Left ventricle myocardium inferior (tissue), 1 donor: ENCODE measurements at places on chromosomes 2 and 18.
A peak's percentile ranks its signal among the peaks of the same experiment; 100 is the strongest.

DNA sequence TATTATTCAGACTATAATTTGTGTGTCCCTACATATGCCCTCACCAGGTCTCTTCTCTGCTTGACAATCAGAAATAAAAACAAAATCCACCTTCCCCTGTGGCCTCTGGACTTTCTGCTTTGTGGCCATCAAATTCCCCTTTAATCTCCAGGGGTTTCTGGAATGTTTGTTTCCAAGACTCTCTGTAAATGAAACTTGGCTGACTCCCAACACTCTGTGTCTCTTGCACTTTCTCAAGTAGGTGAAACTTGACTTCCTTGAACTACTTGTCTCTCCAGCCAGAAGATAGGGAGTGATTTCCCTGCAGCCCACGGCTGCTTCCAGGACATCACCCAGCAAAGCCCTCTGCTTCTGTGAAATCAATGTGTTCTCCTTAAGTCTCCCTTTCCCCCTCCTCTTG lies 54.1 kb upstream of the AQP4 start:
- H3K27ac ChIP-seq = no peak overlapping the region
- peaks cover 15% of the 10 kb centered on the region for H3K4me1 ChIP-seq
- DNase-seq = no peak
- H3K4me3 ChIP-seq = no peak overlapping the region
- H3K27me3 ChIP-seq = no peaks in the 10 kb centered on the region
- no peaks in the 10 kb centered on the region for H3K36me3 ChIP-seq

DNA sequence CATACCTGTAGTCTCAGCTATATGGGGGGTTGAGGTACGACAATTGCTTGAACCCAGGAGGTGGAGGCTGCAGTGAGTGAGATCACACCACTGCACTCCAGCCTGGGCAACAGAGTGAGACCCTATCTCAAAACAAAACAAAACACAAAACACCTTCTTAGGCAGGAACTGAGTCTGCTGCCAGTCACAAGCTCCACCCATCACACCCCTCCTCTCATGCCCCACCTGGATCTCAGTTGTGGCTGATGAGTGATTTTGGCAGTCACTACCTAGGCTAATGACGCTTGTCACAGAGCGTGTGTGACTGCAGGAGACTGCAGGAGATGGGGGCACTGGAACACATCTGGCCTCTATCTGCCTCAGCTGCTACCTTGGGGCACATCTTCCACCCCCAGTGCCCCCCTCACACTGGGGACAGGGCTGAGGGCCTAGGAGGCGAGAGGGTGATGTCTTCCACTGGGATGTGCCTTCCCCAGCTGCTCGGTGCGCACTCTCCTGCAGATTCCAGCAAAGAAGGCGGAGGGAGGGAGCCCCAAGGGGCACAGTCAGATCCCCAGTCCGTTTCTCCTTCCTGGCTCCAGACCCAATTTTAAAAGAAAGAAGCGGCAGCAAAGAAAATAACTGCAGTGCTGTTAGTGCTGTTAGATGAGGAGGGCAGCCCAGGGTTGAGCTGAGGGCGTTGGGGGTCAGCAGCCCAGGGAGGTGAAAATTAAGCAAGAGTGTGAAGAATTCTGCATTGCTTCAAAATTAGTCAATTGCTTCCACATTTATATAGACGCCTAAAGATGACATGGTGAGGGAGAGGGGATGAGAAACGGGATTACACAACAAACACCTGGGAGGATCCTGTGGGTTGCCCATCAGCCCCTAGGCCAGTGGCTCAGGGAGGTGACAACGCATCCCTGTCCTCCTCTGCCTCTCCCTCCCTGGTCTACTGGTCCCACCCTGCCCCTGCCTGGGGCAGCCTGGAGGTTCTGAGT lies 143.6 kb upstream of the HAAO start:
- DNase-seq = no peak
- H3K27ac ChIP-seq = peak overlapping the region; percentile 64
- peaks cover 76% of the 10 kb centered on the region for H3K4me1 ChIP-seq
- H3K27me3 ChIP-seq = no peaks in the 10 kb centered on the region

- H3K27ac ChIP-seq = no peak overlapping the region
- no peaks in the 10 kb centered on the region for H3K36me3 ChIP-seq
- H3K27me3 ChIP-seq = no peaks in the 10 kb centered on the region
- no peaks in the 10 kb centered on the region for H3K4me1 ChIP-seq
These were observed 195.0 kb downstream of the EPHA4 start for GRCh38 chr2:221377066-221377465.

GRCh38 chr2:219515874-219516629 lies 1.8 kb downstream of the ASIC4 start:
- no peak overlapping the region for H3K27ac ChIP-seq
- H3K4me1 ChIP-seq = peaks cover 16% of the 10 kb centered on the region
- DNase-seq = no peak
- H3K27me3 ChIP-seq = peaks cover 97% of the 10 kb centered on the region
- no peaks in the 10 kb centered on the region for H3K36me3 ChIP-seq

DNA sequence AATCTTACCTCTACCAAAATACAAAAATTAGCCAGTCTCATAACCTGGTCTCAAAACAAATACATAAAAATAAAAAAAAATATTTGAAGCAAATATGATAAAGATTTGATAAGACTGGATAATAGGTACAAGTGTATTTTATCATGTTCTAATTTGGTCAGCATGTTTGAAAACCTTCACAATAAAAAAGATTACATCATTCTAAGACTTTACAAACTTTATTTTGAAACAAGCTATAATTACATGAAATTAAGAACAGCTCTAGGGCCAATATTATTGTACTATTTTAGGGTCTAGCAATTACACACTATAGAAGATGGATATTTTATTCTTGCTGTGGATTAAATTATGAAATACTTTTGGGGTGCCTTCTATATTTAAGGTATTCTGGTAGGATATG lies 29.4 kb upstream of the MCM6 start:
- peaks cover 4% of the 10 kb centered on the region for H3K4me1 ChIP-seq
- H3K4me3 ChIP-seq = no peak overlapping the region
- no peak overlapping the region for H3K27ac ChIP-seq
- no peak for DNase-seq
- H3K36me3 ChIP-seq = peaks cover 67% of the 10 kb centered on the region
- no peaks in the 10 kb centered on the region for H3K27me3 ChIP-seq

- DNase-seq = no peak
- peaks cover 58% of the 10 kb centered on the region for H3K27me3 ChIP-seq
- H3K4me1 ChIP-seq = no peaks in the 10 kb centered on the region
- H3K4me3 ChIP-seq = no peak overlapping the region
- no peaks in the 10 kb centered on the region for H3K36me3 ChIP-seq
- H3K27ac ChIP-seq = no peak overlapping the region
These were observed 175.8 kb upstream of the HNRNPA3 start for GRCh38 chr2:177036747-177037146.

DNA sequence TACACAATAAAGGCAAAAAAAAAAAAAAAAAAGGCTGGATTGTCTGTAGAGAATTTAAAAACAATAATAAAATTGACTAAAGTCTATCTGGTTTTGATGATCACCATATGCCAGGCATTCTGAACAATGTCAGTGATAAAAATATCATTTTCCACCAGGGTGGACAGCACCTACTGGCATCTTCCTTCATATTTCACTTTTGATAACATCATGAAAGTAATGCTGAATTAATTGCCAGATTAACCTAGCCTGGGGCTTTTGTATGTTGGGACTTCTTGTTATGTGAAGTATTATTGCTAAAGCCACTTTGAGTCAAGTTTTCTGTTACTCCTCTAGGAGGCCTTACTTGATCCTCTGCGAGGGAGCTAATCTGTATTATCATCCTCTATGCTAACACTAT lies 73.8 kb upstream of the FAM98A start:
- DNase-seq = no peak
- H3K27me3 ChIP-seq = no peaks in the 10 kb centered on the region
- no peak overlapping the region for H3K4me3 ChIP-seq
- H3K27ac ChIP-seq = no peak overlapping the region
- H3K36me3 ChIP-seq = no peaks in the 10 kb centered on the region
- H3K4me1 ChIP-seq = no peaks in the 10 kb centered on the region
